ENCODE measurements at places on chromosomes 2 and 18.

DNA sequence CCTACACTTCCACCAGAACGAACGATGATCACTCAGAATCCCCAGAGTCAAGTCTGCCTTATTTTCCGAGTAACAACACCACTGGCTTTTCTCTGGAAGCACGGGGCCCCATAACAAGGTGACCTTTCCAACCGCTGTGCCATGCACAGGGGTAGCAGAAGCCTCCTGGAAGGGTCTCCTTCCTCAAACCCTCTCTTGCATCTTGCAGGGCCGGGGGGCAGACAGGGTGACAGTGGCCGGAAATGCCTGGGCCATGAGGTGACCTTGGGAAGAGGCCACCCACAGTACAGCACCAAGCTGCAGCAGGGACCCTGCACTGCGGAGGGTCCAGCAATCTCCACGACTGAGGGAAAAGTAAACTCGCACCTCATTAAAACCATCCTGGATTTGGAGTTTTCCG lies 108.5 kb downstream of the PXDN start:
- no peak for DNase-seq

GRCh38 chr2:24045511-24046508 lies 1.4 kb downstream of the WDCP start:
- no peak for DNase-seq

- peak; percentile 44 for DNase-seq
Observed at GRCh38 chr2:201795607-201796477, 10.5 kb upstream of the CDK15 start.

DNA sequence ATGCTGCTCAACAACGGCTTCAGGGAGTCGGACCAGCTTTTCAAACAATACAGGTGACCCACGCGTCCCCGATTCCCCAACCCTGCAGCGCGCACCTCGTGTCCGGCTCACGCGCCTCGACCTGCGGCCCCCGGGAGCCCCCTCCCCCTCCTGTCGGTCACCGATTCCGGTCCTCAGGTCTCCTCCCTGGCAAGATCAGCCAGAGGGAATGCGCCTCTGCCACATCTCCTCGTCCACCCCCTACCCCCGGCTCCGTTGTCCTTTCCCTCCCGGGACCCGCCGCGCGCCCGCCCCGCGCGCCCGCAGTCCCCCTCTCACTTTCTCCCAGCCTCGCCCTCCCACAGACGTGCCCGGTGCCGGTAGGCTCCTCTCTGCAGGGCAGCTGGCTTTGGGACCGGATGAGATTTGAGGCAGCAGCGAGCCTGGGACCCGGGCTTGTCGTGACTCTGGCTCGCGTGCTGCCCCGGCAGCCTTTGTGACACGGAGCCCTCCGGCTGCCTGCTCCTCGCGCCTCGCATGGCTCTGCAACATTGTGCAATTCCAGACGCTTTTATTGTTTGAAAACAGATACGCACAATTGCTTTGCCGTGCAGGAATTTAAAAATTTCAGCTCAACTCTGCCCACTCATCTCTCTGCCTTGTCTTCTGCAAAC lies 558 bp downstream of the TTC39C start:
- DNase-seq, result peak; percentile 32

- DNase-seq, result no peak
Observed at GRCh38 chr2:56647997-56648396, 464.2 kb downstream of the CCDC85A start.

DNA sequence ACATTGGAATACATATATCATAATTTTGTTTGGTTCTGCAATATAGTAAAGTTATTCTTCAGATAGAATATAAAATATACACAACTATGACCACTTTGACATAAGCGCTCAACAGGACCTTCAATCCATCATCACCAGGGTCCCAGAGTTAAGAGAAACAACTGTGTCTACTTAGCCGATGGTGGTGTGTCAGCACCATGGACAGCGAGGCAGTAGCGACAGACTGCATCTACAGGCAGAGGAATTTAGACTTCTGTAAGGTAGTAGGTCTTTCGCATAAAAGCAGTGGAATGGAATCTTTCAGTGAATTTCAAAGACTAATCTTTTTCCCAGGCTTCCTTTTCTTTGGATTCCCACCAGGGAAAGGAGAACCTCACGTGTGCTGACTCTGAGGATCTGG lies 20.5 kb upstream of the LRPPRC start:
- DNase-seq, result peak; percentile 58

GRCh38 chr2:128498589-128498988 lies 179.9 kb upstream of the HS6ST1 start:
- no peak for DNase-seq

DNA sequence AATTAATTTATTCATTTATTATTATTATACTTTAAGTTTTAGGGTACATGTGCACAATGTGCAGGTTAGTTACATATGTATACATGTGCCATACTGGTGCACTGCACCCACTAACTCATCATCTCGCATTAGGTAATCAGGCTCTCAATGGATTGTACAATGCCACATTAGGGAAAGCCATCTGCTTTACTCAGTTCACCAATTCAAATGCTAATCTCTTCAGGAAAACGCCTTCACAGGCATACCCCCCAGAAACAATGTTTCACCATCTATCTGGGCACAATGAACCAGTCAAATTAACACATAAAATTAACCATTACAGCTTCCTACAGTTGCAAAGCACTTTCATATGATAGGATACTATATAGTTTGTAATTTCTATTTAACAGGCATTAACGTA lies 84.8 kb upstream of the DNAJC10 start:
- no peak for DNase-seq

DNA sequence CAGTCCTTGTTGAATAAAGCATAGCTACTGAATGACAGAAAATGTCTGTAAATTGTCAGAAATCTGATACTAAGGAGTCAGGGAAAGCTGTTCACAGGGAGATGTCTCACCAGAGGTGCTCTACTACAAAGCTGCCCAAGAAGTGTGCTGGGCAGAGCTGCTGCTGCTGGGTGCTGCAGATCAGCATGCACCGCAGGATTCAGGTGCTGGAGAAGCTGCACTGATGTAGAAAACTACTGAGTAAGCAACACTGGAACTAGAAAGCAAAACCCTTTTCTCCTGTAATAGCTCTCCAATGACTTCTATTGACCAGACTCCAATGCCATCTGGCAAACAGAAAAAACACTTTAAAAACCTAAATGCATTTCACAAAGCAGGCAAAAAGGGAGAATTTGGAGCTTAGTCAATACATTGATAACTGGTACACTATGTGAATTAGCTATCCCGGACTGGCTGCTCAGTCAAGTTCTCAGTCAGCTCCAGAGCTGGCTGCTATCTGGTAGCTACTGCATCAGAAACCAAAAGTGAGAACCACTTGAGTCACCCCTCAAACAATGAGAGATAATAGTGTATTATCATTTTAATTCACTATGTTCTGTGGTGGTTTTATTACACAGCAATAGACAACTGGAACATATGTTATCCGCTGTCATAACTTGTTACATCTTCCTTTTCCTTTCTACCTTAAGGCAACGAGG lies 493.1 kb downstream of the CPS1 start:
- no peak for DNase-seq

- no peak for DNase-seq
Observed at GRCh38 chr2:43360137-43360536, 133.7 kb upstream of the ZFP36L2 start.

GRCh38 chr2:217208867-217209266 lies 349.0 kb upstream of the TNP1 start:
- no peak for DNase-seq

GRCh38 chr2:96890726-96891385 lies 21.0 kb upstream of the SEMA4C start:
- DNase-seq, result no peak

- no peak for DNase-seq
Observed at GRCh38 chr2:50513724-50514123, 518.2 kb downstream of the NRXN1 start.

GRCh38 chr2:2702385-2702784 lies 371.3 kb upstream of the MYT1L start:
- no peak for DNase-seq

- DNase-seq, result peak; percentile 92
Observed at GRCh38 chr2:219177552-219178376, at the start of gene RETREG2. Gene RETREG2, plus strand, starts transcription at chr2:219178275. Its CDS starts 78 bp downstream, at chr2:219178353.

- DNase-seq, result no peak
Observed at GRCh38 chr2:172083628-172084394, 1.5 kb upstream of the DLX1 start.

GRCh38 chr2:240785424-240786335 lies 34.3 kb downstream of the KIF1A start:
- DNase-seq, result no peak

- no peak for DNase-seq
Observed at GRCh38 chr2:206647985-206648384, 5.7 kb downstream of the FAM237A start.

DNA sequence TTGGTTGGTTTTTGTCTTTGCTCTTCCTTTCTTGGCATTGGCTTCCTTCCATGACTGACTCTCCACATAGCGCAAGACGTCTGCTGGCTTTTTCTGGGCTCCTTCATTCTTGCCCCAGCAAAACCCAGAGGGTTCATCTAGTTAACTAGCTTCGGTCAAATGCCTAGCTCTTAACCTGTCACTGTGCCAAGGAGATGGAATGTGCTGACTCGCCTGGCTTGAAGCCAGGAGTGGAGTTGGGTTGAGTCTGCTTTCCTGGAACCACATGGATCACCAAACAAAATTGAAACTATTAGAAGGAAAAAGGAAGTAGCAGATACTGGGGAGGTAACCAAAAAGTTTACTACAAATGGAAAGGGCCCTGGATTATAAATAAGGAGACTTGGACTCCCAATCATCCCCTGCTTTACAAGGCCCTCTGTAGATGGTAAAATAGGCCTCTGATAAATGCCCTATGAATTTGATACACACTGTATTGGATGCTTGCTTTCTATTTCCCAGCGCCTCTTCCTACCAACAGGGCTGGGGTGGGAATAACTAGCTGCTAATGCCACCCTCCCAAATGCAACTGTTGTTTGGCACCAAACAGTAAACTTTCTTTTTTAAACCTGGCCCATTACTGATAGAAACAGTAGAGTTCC lies 11.3 kb downstream of the MALT1 start:
- peak; percentile 74 for DNase-seq

DNA sequence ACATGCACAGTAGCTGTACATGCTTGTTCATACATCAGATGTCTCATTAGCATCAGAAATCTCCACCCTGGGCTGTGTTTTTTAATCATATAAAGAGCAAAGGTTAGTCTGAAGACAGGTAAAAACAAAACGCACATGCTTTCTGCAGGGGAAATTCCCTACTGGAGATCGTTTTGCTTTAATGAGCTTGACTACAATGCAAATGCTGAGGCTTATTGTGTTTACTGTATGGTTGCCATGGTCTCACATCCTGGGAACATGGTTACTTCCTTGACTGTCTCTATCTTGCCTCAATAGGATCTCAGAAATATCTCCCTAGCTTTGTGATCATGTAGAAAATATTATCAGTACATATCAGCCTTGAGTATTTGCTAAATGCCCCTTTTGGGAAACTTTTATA lies 336.5 kb upstream of the TFPI start:
- no peak for DNase-seq

GRCh38 chr2:102346381-102347130 lies 9.0 kb upstream of the IL18R1 start:
- DNase-seq, result no peak

DNA sequence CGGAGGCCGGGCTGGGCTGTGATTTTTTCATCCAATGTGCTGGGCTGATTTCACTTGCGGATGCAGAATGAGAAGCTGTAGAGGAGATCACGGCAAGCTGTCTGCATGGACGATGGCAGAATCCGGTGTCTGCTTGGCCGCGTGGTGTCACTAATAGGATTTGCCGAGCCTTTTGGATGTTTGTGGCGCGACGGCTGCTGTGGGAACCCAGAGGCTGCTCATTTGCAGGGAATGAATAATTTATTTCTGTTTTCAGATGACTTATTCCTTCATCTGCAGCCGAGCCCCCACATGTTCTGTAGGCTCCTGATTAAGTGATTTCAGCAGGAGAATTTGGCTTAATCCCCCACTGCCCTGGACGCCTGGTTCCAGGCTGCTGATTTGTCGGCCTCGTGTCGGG lies 62.6 kb downstream of the ODC1 start:
- DNase-seq, result no peak

DNA sequence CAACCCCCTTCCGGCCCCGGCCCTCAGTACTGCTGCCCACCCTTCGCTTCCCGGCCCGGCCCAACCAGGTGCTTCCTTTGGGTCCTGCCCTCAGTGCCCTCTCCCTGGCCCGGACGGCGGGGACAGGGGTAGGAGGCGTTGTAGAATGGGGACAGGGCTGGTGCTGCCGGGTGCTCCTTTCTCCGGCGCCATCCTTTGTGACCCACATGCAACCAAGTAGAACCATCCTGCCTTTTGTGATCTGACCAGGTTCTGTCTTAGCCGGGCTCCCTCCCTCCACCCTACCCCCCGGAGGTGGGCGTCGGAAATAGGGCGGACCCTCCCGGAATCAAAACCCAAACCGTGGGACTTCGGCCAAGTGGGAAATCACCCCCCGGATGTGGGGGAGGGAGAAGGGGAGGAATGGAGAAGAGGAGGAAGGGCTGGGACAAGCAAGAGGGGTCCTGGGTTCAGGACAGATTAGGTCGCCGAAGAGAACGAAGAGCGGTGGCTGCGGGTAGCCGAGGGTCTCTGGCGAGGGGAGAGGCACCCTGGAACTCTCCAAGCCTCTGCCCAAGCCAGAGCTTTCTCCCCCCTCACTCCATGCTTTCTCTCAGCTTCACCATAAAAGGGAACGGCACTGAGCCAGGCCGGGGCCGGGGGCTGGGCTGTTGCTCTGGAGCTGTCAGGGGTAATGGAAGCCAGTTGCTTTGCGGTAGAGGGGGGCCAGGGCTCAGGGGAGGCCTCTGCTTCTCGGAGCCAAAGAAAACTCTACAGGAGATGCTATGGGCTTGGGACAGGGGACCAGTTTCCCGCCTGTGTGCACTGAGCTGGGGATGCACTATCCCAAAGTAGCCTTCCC lies 756 bp upstream of the OST4 start:
- DNase-seq, result no peak

DNA sequence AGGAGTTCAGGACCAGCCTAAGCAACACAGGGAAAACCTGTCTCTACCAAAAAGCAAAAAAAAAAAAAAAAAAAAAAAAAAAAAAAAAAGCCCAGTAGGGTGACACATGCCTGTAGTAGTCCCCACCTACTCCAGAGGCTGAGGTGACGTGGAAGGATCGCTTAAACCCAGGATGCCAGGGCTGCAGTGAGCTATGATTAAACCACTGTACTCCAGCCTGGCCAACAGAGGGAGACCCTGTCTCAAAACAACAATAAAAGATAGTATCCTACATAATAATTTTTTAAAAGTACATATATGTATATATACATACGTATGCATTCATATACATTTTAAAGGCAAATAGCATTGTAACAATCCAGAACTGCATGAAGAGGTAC lies 51.7 kb downstream of the SOS1 start:
- no peak for DNase-seq

DNA sequence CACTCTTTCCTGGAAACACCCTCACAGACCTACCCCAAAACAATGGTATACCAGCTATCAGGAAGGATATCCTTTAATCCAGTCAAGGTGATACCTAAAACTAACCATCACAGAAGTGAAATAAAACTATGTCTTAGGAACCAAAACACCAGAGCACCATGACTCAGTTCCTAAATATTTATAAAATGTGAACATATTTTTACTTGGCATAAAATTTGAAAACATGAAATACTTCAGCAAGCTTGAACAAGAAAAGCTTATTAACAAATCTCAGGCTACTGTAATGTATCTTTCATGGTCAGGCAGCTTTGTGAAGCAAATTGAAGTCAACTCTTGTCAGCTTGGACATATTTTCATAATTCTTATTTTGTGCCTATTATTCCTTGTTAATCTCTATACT lies 440.8 kb upstream of the CDH20 start:
- no peak for DNase-seq
